GM23338 (cell line): ENCODE measurements at places on chromosomes 2 and 18. TPM values are rescaled to one million over a fixed set of nuclear protein-coding genes. Genes with fewer than 3 reads are reported as not detected.

ERICH2 gene
- total RNA-seq, result 2.1 TPM in 1 of 2 replicates, not detected in the other

DNA sequence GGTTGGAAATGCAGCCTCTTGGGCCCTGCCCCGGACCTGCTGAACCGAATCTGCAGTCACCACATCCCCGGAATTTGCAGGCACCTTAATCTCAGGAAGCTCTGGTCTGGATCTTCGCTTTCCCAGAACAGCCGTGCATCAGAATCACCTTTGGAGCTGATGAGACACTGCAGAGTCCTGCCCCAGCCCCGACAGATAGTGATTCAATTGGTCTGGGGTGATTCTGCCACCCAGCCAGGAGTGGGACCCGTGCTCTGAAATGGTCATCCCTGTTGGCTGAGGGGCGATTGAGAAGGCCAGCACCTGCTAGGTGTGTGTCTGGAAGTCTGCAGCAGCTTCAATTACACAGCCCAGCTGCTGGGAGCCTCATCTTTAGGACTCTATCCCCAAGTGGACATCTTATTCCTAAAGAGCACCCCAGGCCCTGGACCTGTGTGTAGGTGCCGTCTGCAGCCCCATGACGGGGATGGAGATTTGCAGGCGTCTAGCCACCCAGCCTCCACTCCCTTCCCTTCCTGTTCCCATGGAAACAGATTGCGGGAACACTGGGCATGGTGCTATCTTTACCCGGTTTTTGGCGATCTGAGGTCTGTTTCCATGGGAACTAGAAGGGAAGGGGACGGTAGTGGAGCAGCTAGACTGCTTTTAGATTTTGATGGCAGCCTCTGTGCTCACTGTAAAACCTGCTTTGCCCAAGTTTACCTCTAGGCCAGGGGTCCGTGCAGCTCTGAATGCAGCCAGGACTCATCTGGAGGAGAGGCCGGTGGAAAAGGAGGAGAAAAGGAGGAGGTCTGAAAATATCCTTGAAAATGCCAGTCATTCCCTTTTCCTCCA is 156.1 kb downstream of the LDLRAD4 start:
- peak; percentile 38 for DNase-seq

FAM124B gene
- 6.8 and 6.9 TPM in 2 replicates for total RNA-seq

KHK gene
- 8.8 and 9.7 TPM in 2 replicates for total RNA-seq

- no peak for DNase-seq
Observed at GRCh38 chr2:181300600-181301291, 156.4 kb upstream of the ITGA4 start.

SLC38A11 gene
- total RNA-seq, result not detected in 2 replicates

REG3A gene
- total RNA-seq, result not detected in 2 replicates

GRCh38 chr18:3053081-3053480 is 40.1 kb upstream of the LPIN2 start:
- no peak for DNase-seq

LHCGR gene
- 0.12 and 0.45 TPM in 2 replicates for total RNA-seq

GRCh38 chr2:240925191-240925567 is 19.0 kb downstream of the CROCC2 start:
- no peak for DNase-seq

- no peak for DNase-seq
Observed at GRCh38 chr2:160111951-160112798, 49.8 kb upstream of the PLA2R1 start.

TDRD15 gene
- 0.07 TPM in 1 of 2 replicates, not detected in the other for total RNA-seq

- peak; percentile 28 for DNase-seq
Observed at GRCh38 chr2:205496370-205496769, 185.9 kb upstream of the NRP2 start.

LYPD6B gene
- total RNA-seq, result 1.7 and 3.1 TPM in 2 replicates

DNA sequence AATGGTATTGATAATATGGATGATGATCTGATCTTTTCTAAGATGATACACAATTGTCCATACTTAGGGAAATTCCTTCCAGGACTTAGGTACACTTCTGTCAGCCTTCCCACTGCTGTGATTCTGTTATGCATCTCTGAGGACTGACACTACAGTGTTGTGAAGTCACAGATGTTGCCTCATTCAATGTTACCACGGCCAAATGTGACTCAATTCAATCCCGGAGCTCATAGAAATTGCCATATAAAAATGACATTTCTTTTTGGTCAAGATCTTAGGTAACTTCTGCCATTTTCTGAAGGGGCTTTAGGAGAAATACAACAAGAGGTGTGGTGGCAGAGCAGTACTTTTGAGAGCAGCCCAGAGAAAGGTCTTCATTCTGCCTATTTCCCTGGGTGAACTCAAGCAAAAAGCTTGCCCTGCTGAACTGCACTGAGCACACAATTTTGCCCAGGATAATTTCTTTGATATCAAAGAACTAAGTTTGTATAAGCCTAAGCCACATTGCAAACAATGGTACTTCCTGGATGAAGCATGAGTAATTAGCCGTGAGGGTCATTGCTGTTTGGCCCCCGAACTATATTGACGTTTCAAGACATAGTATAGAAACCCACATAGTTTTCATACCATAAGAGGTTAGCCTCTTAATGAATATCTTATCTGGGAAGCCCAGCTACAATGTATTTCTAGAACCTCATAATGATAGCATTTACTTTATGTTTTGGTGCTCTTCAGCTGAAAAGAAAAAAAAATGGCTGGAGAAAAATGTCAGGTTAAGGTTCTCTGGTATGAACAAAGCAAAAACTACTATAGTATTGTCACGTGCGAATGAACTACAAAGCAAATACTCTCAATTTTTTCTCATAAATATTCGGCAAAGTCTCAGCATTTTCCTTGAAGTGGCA is 437.4 kb downstream of the MEIS1 start:
- no peak for DNase-seq

GRCh38 chr2:221610255-221610654 is 38.2 kb upstream of the EPHA4 start:
- DNase-seq, result no peak

DNA sequence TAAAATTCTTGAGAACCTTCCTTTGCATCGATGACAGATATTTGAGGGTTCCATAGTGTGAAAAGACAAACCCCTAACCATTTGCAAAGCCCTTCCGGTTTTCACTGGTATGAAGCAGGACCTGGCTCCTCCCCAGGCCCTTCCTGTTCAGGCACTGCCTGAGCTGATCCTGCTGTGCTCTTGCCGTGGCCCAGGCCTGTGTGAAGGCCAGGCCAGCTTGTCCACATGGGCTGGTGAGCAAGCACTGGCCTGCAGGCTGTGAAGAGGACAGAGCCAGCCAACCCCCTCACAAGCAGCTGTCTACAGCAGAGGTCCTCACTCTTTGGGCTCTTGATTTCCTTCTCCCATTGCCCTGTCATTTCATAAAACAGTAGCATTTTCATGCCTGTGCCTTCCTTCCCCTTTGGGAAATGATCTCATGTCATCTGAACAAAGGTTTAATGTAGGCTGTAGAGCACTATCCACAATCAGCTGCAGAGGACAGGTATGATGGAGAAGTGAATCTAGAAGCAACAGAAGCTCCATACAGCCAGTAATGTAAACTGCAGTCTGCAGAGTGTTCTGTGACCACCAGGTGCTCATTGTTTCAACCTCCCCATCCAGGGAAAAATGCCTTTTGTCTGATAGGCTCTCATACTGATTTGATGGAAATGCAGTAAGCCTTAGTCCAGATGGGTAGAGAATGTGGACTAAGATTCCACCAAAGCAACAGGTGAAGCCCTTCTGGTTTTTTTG is 19.8 kb downstream of the MPHOSPH10 start:
- DNase-seq, result peak; percentile 11

GRCh38 chr2:85187069-85187468 is 53.9 kb downstream of the TCF7L1 start:
- no peak for DNase-seq

DNA sequence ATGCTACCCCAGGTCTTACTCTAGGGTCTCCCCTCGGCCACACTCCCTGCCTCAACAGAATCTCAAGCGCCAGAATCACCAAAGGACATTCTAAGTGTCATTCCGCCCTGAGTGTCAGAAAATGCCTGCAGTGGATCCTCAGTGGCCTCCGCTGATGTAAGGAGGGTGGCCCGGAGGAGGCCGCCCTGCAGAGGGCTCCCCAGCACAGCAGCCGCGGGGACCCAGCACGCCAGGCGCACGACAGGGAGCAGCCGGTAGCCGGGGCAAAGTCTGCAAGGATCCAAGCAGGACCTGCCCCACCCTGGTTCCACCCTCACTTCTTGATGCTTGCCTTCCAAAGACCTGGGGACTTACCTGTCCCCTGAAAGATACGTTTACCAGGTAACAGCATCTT is 54.2 kb upstream of the ID2 start:
- DNase-seq, result peak; percentile 22

GRCh38 chr18:62711781-62712180 is 3.6 kb upstream of the PHLPP1 start:
- no peak for DNase-seq

TLX2 gene
- total RNA-seq, result 0.21 TPM in 1 of 2 replicates, not detected in the other

GRCh38 chr2:101355401-101356054 is 31.8 kb downstream of the CREG2 start:
- DNase-seq, result no peak

PCARE gene
- not detected in 2 replicates for total RNA-seq

GRCh38 chr2:38417745-38418689 is 40.9 kb upstream of the ATL2 start:
- DNase-seq, result no peak

DNA sequence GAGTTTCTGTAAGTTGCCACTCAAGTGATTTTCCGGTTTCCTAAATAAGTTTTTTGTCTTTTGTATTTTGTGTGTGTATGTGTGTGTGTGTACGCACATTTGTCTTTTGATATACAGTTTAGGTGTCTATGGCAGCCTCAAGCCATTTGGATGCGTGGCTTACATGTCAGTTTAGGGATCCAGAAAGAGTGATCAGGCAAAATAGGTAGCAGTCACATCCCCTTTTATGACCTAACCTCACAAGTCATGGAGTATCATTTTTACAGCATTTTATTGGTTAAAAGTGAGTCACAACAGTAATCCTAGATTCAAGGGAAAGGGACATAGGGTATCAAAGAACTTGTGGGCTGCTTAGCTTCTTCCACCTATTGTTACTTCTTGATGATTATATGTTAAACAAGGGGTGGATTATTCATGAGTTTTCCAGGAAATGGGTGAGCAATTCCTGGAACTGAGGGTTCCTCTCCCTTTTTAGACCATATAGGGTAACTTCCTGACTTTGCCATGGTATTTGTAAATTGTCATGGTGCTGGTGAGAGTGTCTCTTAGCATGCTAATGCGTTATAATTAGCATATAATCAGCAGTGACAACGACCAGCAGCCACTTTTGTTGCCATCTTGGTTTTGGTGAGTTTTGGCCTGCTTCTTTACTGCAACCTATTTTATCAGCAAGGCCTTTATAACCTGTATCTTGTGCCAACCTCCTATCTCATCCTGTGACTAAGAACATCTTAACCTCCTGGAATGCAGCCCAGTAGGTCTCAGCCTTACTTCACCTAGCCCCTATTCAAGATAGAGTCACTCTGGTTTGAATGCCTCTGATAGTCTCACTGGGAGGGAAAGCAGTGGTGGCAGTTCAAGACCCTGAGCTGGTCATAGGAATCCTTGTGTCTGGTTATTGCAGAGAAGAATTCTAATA is 8.6 kb upstream of the SOCS6 start:
- DNase-seq, result no peak

DNA sequence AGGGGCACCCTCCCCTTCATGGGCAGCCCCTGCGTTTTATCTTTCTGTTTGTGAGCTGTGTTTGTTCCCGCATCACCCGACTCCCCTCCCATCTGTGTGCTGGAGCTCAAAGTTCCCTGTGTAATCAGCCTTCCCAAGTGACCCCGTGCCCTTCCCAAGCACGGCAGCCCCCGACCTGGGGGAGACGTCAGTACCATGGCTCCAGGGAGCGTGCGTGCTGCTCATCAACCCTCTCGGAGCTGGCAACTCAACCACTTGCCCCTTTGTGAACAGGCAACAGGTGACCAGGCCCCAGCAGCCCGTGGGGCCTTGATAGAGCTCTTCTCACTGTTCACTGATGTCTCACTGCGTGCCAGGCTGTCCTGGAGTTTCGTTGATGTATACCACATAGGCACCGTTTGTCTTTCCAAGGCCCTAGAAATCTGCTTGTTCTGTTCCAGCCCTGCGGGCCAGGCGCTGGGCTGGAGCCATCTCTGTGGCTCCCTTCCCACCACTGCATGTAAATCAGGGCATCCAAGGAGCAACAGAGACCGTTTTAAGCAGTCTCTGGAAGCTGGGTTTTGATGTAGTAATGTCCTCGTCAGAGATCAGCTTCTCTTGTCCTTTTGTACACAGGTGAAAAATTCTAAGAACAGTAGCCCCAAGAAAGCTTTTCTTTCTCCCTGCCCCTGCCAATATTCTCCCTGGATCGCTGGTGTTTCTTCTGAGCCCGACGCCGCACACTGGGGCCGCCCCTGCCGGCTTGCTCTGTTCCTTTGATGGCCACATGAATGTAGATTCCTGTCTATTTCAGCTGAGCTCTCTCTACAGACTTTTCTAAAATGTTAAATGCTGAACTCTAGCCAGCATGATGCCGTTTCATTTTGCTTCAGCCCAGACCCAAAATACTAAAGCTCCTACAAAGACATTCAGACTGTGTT is 107.0 kb upstream of the PTPRM start:
- DNase-seq, result peak; percentile 11

- no peak for DNase-seq
Observed at GRCh38 chr2:105904938-105905337, 160.2 kb downstream of the NCK2 start.

DNA sequence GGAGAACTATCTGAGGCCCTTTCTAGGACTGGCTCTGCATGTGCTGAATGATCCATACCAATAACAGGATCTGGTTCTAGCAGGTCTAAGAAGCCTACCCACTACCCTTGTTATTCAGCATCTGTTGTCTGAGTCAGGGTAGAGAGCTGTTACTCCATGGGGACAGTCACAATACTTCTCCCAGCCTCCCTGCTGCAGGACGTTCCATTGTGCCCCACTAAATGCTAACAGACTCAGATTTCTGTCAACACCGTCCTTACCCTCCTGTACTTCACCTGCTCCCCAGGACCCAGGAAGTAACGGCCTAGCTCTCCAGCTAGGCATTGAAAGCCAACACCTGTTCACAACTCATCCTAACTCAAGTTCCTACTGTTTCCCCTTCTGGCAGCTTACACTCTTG is 719.7 kb upstream of the ID2 start:
- DNase-seq, result no peak

- no peak for DNase-seq
Observed at GRCh38 chr2:107362993-107363392, 463.7 kb upstream of the RGPD4 start.

CD8A gene
- 0.24 and 0.54 TPM in 2 replicates for total RNA-seq

GRCh38 chr2:108270768-108271506 is 17.8 kb upstream of the SULT1C2 start:
- DNase-seq, result no peak

FOXD4L1 gene
- total RNA-seq, result not detected in 2 replicates
